ENCODE measurements at places on chromosomes 6 and 20.
A peak's percentile ranks its signal among the peaks of the same experiment; 100 is the strongest.

- DNase-seq: no peak
Observed at GRCh38 chr20:32125506-32125905, 16.0 kb downstream of the TM9SF4 start.

DNA sequence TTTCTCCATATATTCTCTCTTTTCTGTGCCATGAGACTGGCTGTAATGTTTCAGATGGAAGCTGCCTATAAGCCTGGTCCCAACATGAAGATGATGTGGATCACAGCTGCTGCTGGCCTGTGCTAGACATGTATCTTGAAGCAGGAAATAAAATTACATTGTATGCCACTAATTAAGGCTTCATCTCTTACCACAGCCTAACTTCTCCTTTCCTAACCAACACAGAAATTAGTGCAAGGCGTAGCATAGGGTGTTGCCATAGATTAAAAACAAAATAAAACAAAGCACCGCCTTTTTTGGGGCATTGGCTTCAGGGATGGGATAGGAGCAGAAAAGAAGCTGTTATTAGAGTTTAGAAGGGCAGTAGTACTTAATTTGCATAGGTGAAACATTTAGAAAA, 4.7 kb upstream of the SLC17A4 start:
- DNase-seq: peak; percentile 77

DNA sequence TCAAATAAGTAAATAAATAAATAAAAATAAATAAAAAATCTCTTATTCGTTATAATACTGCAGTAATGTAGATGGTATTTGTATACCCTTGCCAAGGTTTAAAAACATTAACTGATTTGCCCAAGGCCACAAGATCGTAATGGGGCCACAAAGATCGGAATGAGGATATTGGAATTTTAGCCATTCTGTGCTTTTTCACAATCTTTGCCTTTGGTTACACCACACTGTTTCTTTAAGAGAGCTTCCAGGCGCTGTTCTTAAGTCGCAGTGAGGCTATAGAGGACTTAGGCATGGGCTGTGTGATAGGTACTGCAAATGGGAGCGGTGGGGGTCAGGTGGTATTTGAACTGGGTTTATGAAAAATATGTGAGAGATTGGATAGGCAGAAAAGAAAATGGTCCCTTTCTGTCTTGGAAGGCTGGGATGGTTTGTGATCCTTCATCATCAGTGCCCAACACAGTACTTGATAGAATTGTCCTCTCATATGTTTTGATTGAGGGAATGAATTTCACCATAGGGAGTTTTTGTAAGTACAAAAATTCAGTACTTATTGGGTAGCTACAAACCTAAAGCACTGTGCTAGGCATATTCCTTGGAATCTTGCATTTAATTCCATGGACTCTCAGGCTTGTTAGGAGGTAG, 1.4 kb downstream of the NUS1 start:
- peak; percentile 15 for DNase-seq

- no peak for DNase-seq
Observed at GRCh38 chr6:107639511-107639910, 149.6 kb downstream of the SOBP start.

DNA sequence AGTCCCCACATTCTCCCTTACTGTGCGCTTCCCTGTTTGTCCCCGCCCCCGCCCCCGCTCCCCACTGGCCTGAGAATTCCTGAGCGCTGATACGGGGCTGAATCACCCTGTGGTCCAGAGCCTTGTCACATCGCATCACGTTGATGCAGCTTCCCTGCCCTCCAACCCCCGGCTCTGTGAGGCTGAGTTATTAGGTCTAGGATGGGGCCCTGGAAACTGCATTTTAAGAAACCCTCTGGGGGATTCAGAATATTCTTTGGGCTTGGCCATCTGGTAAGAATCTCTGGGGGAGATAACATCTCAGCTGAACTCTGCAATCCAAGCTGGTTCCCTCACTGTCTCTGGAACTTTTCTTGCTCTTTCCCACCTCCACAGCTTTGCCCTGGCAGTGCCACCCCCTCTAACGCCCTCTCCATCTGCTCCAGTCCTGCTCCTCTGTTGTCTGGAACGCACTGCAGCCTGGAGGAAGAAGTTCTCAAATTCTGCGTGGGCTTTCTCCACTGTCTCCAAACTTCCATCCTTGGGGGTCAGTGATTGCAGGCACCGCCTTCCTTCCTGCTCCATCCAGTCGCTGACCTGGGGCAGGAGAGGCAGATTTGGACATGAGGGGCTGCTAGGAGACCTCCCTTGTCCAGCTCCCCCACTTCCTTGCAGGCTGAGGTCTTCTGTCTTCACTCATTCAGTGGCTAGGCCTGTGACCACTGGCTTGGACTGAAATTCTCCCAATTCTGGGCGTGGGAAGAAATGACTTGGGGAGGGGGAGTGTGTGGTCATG, 42.6 kb downstream of the KIAA1755 start:
- no peak for DNase-seq

- no peak for DNase-seq
Observed at GRCh38 chr20:21548390-21549035, 34.6 kb upstream of the NKX2-2 start.

GRCh38 chr6:170135821-170136471, 154.9 kb downstream of the DLL1 start:
- DNase-seq: no peak

GRCh38 chr20:9627219-9627618, 112.8 kb downstream of the LAMP5 start:
- DNase-seq: no peak

GRCh38 chr6:124797224-124797623, 165.0 kb upstream of the RNF217 start:
- DNase-seq: no peak

- peak; percentile 21 for DNase-seq
Observed at GRCh38 chr20:33915726-33916331, 77.9 kb upstream of the RALY start.

- DNase-seq: no peak
Observed at GRCh38 chr6:157110607-157111006, 212.7 kb downstream of the TMEM242 start.

DNA sequence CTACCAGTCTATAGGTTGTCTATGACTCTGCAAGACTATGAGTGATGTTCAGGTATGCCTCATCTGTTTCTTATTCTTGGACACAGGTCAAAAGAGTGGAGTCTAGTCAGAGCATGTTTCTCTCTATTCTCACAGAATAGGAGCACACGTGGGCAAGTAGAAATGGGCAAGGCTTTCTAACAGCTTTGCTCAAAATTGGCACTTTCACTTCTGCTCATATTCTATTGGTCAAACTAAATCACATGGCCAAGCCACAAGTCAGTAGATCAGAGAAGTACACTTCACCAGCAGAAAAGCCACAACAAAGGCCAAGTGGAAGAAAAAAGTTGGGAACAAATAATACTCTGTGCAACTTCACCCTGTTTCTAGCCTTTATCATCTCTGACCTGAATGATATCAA, 354.5 kb upstream of the SYNCRIP start:
- DNase-seq: no peak

DNA sequence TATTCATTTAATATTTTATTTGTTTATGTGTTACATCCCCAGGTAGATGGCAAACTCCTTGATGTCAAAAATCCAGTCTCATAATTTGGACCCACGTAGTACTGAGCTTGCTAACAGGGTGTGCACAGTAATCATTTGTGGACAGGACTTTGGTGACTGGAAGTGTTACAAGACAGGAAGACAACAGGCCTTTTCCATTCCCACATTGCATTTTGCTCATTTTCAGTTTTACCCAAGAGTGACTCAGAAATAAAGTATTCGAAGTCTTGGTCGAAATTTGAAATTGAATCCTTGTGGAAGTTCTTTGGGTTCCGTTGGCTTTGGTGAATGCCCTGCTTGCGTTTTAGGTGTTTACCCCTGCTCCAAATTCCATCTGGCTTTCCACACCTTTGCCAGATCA, 63.0 kb upstream of the THBS2 start:
- DNase-seq: no peak

DNA sequence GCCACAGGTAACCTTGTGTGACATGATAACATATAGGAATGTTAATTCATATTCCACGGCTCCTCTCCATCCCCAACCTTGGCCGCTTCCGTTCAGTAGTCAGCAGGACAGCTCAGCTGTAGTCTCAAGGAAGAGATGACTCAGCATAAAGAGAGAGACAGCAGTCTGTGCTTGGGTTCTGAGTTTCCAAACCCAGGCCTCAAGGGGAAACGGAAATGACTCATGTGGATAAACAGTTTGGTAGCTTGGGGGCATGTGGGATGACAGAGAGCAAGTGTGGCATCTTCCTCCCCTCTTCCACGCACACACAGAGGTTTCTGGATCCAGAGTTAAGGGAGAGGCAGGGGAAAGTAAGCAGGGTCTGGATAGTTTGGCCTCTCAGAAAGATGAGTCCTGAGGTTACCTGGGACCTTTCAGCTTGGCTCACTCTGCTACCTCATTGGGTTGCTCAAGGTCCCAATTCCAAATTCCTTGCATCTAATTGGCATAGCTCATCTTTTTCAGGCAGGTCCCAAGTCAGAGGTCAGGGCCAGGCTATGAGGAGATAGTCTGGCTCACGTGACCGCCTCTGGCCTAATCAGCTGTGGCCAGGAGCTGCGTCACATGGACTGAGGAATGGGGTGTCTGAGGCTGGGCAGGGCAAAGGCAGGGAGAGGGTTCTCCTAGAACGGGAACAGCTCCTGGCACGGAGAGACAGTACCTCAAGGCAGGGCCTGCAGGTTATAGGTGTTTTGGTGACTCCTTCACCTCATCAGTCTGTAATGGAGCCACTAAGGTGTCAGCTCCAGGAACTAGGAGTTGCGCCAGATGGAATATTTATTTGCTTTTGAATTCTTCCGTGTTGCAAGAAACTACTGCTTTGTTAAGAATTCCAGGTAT, 36.5 kb upstream of the MLN start:
- DNase-seq: peak; percentile 96

GRCh38 chr6:135311446-135312200, 130.5 kb downstream of the MYB start:
- DNase-seq: no peak

DNA sequence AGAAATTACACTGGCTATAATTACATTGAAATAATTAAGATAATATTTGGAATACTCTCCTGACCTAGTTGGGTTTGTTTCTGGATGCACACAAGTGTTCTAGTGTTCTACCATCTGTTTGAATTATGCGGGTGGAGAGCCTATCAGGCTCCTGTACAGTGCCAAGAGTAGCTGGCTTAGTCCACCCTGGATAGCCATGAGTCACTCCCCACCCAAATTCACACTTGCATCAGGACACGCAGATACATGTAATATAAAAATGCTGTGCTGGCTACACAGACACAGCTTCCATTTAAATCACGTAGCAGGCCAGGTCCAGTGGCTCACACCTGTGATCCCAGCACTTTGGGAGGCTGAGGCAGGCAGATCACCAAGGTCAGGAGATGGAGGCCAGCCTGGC, 686.2 kb upstream of the SLC35B3 start:
- DNase-seq: no peak

DNA sequence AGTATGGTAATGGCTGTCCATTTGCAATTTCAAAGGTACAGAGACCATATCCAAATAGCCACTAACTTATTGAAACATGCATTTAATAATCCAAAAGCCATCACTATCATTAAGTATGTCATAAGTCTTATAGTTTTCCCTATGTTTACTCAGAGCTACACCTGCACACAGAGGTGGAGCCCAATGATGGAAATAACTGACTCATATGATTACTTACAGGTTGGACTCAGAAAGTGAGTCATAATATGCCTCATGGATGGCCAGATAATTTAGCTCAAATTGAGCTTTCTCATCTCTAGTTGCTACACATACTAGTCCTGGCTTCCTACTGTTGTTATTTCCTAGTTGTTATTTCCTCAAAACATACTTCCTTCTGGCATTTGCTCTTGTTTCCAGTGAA, 104.4 kb upstream of the KHDRBS2 start:
- DNase-seq: no peak

- DNase-seq: no peak
Observed at GRCh38 chr6:132053511-132053910, 102.3 kb upstream of the CCN2 start.

DNA sequence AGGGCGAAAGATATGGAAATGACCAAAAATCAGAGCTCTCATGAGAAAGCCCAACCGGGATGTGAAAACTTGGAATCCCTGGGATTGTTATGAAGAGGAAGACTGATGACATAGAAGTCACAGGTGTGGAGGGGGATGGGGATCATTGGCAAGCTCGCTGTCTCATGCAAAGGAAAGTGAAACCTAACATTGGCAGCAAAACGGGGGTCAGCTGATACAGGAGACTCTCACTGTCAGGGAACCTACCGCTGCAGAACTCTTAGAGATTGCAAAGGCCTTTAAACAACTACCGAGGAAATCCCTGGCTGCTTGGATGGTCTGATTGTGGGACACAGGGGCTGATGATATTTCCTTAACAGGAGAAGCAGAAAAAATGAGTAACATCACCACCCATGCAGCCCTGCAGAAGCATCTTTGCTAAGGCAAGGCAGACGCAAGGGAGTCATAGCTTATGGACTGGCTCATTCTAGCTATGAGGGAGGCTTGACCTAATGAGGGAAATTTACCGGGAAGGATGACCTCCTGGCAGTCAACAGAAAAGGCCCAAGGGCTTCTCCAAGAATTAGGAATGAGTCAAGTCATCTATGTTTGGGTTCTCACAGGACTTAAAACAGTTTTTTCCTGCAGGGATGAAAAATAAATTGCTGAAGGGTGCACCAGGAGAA, 7.0 kb downstream of the MUC21 start:
- DNase-seq: peak; percentile 55

DNA sequence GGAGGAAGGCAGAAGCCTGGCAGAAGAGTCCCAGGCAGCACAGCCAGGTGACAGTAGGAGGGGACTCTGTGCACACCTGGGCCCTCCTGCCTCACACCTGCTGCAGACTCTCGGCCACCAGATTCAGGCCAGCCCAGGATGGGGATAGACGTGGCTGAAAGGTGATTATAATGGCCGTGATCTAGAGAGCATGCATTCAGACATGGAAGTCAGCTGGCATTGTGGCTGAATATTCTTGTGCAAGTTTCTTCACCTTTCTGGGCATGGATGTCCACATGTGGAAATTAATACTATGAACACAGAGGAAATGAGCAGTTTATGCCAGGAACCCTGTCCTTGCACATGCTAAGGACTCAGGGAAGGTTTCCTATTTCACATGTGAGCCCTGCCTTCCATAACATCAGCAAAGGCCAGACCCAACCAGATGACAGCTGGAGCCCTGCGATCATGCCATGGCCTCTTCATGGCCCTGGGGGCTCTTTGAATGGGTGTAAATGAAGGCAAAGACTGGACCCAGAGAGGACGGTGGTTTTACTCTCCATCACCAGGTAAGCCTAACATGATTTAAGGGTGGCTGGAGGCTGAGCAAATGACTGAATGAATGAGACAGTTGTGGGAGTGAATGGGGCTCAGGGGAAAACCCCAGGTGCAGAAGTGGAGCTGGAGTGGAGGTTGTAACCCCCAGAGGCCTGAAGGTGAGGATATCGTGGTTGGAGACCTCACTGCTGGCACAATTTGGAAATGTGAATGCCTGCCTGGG, 2.7 kb upstream of the RAET1L start:
- no peak for DNase-seq

All from common myeloid progenitor, CD34-positive (primary cell).